ENCODE measurements at places on chromosomes 1 and 21.

DNA sequence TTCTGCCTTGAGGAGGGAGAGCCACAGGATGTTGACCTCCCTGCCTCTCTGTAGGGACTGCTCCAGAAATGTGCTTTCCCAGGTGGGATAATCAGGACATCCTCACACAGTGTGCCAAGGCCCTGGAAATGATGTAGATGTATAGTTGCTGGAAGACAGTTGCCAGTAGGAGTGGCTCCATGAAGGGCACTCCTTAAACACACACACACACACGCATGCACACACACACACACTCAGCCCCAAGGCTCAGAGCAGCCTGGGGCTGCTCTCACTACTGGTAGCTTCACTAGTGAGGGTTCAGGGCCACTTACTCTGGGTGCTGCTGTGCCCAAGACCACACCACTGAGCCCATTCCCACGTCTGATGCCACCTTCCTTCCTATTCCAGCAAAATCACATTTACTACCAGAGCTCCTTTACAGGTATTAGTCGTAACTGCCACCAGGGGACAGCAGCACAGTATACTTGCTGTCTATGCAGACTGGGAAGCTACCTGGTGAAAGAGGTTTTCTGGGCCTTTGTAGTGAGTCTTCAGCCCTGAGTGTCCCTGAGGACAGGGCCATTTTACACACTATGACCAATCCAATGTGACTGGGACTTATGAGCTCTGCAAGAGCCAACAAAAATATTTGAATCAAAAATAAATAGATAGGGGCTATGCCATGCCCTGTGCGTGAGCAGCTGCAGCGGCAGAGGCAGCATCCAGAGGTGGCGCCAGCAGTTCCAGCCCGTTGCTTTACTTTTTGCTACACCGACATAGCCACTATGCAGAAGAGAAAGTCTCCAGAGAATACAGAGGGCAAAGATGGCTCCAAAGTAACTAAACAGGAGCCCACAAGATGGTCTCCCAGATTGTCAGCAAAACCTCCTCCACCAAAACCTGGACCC lies 15.0 kb downstream of the CRNN start:
- DNase-seq = no peak

- no peak for DNase-seq
These were observed 204.9 kb downstream of the TBX15 start for GRCh38 chr1:118783095-118783758.

- DNase-seq = no peak
These were observed 40.6 kb downstream of the NCMAP start for GRCh38 chr1:24596401-24596880.

DNA sequence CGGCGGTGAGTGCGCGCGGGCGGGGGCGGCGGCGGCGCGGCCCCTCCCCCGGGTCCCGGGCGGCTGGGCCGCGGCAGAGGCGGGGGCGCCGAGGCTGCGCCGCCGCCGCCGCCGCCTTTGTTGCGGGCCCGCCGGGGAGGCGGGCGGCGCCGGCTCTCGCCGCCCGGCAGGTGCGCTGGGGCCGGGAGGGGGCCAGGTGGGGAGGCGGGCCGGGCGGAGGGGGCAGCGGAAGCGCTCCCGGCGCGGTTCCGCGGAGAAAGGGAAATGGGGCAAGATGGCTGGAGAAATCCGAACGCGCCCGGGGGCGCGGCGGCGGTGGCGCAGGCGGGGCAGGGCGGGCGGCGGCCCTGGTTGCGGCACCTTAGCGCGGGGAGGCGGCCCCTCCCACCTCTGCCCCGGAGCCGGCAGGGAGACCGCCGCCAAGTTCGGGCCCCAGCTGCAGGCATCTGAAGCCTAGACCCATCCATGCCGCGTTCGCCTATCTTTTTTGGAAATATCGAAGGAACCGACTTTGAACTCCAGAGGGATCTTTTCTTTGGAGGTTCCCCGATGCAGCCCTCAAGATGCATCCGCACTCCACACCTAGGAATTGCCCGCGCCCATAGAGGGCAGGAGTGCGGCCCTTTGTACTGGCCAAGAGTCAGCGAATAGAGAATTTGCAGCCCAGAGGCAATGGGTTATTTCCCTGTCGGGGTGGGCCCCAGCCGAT lies 479 bp downstream of the POGK start:
- no peak for DNase-seq

DNA sequence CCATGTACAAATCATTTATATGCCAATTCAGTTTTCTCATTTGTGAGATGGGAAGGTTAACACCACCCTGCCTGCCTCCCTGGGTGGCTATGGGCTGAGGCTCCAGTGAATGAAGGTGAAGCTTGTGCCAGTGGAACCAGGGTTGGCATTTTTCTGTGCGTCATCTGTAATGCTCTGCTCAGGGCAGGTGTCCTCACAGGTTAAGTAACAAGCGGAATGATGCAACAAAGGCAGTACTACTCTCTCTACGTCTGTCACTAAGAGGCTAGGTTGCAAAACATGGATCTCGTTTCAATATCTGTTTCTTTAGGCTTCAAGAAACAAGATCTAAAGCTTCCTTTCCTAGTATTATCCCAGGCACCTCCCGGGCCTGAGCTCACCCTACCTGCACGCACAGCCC lies 67.0 kb upstream of the ZNF648 start:
- DNase-seq = no peak

DNA sequence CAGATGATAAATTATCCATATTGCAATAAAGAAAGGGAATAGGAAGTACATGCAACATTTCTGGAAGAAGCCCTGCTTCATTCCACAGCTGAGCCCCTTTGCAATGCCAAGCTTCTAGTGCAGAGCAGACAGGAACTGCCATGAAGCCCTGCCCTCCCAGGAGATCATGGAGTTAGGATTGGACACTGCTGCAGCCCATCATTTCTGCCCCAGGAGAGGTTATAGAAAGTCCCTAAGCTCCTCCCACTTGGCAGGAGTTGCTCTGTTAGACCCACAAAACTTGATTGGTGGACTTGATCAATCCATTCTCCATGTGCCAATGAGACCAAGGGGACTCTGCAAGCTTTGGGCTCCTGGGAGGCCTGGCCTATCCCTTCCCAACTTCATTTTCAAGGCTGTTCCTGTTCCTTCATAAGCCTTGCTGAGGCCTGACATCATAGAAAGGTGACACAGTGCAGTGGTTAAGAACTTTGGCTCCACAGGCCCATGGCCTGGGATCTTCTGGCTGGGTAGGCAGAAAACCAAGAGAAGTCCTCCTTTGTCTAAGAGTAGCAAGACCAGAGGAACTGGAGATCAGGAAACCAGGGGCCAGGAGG lies 1.3 kb upstream of the LAPTM5 start:
- DNase-seq = no peak

DNA sequence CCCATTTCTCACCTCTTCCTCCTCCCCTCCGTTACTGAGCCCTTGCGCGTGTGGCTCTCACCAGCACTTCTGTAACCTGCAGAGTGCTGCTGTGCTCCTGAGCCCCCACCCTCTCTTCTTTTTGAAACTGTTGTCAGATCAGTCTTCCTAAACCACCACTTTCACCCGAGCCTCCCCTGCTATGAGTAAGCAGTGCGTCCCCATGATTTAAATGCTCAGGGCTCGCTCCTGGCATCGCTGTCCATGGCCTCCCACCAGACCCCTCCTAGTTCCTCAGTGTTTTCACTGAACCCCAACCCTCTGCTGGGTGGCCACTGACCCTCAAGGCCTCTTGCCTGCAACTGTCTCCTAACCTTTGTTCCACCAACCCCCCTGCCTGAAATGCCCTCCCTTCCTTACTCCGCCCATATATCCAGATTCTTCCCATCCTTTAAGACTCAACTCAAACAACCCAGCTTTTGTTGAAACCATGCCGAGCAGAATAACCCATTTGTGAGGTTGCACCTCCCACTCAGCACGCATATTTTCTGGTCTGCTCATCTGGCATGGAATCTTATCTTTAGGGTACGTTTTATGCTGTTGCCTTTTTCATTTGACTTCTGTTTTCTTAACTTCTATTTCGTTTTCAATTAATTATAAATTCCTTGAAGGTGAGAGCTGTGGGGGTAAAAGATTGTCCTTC lies 64.5 kb upstream of the FAM3B start:
- no peak for DNase-seq

DNA sequence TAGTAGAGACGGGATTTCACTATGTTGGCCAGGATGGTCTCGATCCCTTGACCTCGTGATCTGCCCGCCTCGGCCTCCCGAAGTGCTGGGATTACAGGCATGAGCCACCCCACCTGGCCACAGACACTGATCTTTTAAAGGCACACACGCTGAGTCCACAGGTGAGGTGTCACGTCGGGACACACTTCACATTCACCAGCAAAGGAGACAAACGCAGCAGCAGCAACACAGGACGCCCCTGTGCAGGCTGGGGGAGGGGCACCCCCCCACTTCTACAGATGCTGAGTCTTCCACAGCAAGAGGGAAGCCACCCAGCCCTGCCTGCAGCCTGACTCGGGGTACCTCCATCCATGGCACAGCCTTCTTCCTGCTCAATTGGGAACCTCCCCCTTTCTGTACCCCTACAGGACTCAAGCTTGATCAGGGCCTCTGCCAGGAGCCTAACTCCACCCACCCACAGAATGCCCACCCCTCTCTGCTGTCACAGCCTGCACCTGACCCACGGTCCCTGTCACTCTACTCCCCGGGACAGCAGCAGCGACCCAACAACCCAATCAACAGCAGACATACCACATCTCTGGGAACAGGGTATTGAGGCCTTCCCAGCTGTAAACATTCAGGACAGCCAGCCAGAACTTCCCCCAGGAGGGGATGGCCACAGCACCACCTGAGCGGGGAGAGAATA lies 9.5 kb downstream of the LSS start:
- DNase-seq = no peak

- DNase-seq = no peak
These were observed 1.7 kb downstream of the RHOU start for GRCh38 chr1:228736844-228737445.

DNA sequence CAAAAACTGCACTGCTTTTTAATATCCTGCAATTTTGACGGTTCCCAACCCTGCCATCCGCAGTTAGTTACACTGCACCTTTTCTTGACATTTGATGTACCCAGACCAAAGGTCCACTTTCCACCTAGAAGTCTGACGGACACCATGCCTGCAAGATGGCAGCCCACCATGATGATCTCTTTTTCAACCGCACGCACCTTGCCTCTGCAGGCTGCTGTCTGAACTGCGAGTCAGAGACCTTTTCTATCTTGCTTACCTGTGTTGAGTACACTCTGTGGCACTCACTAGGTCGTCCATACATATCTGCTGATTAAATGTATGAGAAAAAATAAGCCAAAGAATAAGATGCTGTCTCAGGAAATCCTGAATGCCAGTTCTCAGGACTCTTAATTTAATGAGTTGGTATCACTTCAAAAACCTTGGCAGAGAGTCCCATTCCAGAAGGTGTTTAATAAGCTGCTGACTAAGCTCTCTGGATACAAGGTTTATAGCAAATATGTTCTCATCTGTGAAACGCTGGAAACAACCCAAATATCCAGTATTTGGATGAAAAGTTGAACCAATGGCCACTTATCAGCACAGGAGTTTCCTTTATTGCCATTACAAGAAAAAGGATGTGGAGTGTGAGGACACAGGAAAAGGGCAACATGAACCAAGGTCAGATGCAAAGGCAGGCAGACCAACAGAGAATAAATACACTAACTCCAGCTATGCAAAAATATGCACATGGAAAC lies 37.9 kb downstream of the GNG12 start:
- DNase-seq = no peak

DNA sequence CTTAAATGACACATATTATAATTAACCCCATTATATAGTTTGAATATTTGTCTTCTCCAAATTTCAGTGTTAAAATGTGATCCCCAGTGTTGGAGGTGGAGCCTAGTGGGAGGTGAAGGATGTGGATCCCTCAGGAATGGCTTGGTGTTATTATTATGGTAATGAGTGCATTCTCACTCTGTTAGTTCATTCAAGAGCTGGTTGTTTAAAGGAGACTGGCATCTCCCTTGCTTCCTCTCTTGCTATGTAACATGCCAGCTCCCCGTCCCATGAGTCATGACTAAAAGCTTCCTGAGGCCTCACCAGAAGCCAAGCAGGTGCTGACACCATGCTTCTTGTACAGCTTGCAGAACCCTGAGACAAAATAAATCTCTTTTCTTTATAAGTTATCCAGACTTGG lies 1612.7 kb downstream of the AMY1C start:
- no peak for DNase-seq

DNA sequence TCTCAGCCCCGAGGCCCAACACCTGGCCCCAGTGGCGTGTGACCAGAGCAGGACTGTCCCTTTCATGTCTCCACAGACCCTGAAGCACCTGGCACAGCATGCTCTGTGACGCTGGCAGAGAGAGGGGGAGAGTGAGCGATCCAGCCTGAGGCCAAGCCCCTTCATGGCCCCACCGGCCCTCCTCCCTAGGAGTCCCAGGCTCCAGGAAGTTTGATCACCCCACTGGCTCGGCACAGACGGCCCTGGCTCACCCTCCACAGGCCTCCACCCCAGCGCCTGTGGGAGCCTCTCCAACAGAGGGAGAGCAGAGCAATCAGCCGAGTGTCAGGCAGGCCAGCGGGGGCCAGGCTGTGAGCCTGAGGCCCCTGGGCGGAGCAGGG lies 11.0 kb downstream of the SH3BGRL3 start:
- no peak for DNase-seq

DNA sequence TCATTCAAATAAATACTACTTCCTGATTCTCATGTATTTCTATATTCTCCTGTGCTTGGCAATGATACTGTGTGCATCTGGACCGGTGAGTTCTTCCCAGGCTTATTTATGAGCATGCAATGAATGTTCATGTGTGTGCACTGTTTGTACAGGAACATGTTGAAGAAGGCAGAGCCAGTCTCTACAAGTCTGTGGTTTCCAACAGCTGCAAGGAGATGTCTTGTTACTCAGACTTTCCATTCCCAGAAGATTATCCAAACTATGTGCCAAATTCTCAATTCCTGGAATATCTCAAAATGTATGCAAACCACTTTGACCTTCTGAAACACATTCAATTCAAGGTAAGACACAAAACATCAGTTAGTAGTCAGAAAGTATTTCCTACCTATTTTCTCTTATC lies 19.1 kb downstream of the FMO1 start:
- DNase-seq = peak; percentile 39

DNA sequence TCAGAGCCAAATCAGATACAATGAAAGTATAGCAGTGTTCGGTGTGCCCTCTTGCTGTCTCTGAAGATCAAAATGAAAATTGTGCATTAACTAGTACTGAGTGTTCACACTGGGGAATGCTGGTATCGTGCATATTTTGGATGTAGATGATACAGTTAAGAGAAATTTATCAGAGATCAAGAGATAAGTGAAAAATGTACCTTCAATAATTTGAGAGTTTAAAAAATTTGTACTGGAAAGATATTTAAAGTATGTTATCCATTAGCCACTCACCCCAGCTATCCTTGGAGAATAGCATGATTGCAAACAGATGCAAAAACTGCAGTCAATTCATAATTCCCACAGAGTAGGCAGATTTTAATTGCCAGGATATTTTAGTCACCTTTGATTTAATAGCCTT lies 56.4 kb downstream of the GREM2 start:
- DNase-seq = no peak
